Activated CD4-positive, CD25-positive, alpha-beta regulatory T cell (primary cell): ENCODE measurements at places on chromosomes 1 and 21.

GRCh38 chr1:220338759-220339158 lies 66.5 kb upstream of the RAB3GAP2 start:
- no peak for DNase-seq

DNA sequence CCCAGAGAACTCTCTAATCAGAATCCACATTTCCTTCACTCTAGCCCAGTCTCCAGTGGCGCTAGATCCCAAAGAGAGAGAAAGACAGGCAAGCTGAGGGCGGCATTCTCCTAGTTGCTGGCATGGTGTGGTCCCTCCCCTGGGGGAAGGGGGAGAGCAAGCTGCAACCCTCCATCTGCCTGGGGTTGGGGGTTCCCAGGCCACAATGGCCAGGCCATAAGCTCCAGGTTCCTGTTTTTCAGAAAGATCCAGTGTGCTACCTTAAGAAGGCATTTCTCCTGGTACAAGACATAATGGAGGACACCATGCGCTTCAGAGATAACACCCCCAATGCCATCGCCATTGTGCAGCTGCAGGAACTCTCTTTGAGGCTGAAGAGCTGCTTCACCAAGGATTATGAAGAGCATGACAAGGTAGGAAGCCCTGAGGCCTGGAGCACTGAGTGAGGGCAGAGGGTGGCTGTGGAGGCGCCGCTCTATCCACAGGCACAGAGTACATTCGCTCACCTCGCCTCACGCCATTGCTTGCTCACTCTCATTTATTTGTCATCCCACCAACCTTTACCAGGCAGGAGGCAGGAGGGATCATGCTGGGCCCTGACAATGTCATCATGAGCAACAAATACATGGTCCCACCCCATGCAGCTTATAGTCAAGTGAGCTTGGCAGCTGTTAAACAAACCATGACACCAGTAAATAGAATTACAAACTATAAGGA lies 6.6 kb downstream of the CSF1 start:
- DNase-seq = no peak

GRCh38 chr1:80989455-80989854 lies 811.3 kb upstream of the ADGRL2 start:
- no peak for DNase-seq

DNA sequence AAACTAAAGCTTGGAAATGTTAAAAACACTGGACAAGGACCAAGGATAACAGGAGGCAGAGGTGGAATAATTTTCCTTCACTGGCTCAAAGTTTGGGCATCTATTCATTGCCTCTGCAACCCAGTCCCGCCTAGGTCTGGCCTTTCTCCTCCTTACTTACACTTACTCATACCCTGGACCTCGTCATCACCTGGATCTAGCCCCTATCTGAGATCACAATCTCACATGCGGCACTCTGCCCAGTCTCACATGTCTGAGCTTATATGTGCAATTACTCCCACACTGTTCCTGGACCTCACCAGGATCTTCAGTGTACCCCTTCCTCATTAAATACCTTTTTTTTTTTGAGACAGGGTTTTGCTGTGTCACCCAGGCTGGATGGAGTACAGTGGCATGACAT lies 37.6 kb downstream of the NVL start:
- no peak for DNase-seq

GRCh38 chr21:29144736-29145353 lies 14.4 kb downstream of the MAP3K7CL start:
- DNase-seq = no peak

DNA sequence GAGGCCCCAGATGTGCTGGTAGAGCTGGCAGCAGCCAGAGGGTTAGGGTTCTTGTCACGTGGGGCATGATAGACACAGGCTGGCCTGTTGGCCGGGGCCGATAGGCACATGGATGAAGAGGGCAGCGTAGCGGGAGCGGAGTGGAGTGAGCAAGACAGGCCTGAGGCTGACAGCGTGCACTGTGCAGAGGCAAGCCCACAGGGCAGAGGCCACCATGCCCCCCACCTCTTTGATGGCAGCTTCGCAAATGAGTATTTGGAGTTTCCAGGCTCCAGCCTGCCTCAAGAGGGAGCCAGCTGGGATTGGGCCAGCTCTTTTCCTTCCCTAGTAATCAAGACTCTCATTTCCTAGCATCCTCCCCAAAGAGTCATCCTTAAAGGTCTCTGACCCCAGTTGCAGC lies 43.5 kb downstream of the TMCC2 start:
- DNase-seq = no peak

GRCh38 chr1:145857170-145857569 lies 1.7 kb downstream of the PIAS3 start:
- DNase-seq = no peak

DNA sequence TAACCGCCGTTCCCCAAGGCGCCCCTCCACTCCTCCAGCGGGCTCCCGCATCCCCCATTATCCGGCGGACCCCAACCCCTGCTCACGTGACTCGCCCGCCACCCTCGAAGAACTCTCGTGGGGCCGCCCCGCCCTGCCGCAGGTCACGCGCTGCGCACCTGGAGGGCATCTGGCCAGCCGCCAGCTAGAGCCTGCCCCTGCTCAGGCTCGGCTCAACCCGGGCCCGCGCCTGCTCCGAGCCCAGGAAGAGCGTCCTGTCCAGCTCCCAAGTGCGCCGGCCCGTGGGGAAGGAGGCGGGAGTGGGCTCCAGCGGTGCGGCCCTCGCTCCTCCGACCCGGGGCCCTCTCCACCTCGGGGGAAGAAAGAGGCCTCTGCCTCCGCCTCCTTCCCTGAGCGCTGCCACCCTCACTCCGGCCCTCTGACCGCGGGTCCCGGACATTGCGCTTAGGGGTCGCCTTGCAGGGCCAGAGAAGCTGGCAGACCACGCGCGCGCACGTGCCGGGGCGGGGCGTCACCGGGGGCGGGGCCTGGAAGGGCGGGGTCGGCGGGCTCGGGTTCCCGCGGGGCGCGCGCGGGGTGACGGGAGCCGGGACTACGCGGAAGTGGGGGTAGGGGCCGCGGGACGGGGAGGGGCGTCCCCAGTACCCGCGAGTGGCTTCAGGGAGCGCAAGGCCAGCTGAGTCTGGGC lies 28.4 kb downstream of the HMGN2 start:
- peak; percentile 84 for DNase-seq

DNA sequence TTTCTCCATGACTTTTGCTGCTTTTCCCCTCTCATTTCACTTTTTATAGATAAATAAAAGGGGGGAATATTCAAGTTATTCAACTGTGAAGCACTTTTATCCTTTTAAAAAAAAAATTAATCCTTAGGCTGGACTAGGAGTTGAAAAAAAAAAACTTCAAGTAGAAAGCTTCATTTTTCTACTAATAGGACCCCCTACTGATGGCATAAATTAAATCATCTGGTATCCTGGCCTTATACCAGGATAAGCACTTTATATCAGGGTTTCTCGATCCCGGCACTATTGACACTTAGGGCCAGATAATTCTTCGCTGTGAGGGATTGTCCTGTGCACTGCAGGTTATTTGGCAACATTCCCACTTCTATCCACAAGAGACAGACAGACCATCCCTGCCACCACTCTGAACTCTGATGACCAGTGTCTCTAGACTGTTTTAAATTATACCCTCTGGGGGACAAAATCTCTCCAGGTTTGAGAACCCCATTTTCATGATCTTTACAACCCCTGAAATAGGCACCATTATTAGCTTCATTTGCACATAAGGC lies 17.6 kb downstream of the USP33 start:
- DNase-seq = no peak

GRCh38 chr1:205943245-205943644 lies at the start of gene SLC26A9:
SLC26A9 (minus strand) TSS chr1:205943456; CDS start chr1:205935820, 7,636 bp downstream.
- DNase-seq = no peak

DNA sequence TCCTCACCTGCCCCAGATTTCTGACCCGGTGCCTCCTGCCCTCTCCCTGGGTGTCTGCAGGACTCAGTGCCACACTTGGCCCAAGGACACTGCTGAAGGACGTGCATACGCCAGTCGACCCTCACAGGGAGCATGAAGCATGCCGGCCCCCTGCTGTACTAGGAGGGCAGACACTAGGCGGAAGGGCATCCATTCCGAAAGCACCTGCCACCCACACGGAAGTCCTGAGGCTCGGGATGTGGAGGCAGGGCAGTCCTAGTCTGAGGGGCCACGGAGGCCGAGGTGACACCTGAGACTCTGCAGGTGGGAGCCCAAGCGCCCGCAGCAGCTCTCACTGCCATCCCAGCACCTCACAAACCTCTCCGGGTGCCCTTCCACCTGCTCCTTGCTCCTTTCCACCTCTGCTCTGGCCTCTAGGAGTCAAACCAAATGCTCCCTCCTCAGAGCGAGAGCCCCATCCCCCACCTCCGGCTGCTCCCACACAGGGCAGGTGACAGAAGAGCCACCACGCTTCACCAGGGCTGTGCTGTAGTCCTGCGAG lies 2.4 kb downstream of the NPHP4 start:
- no peak for DNase-seq

DNA sequence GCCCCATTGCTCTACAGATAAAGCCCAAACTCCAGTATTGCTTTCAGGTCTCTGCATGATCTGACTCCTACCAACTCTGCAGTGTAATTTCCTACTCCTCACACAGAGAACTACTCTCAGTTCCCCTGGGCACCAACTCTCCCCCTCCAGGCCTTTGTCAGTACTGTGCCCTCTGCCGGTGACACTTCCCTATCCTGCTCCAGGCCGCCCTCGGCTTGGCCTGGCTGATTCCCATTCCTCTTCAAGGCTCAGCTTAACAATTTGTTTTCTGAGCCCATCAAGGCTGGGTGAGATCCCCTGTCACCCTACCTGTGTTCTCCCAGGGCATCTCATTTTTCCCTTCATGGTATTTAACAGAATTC lies 2.6 kb downstream of the SLAMF8 start:
- DNase-seq = no peak

GRCh38 chr21:22355949-22356348 lies 1357.7 kb downstream of the NCAM2 start:
- no peak for DNase-seq

GRCh38 chr1:228018961-228019721 lies 12.3 kb downstream of the WNT3A start:
- no peak for DNase-seq

GRCh38 chr1:66271904-66272254 lies 262.1 kb upstream of the SGIP1 start:
- no peak for DNase-seq

GRCh38 chr1:188895611-188896010 lies 1582.1 kb downstream of the BRINP3 start:
- DNase-seq = no peak

DNA sequence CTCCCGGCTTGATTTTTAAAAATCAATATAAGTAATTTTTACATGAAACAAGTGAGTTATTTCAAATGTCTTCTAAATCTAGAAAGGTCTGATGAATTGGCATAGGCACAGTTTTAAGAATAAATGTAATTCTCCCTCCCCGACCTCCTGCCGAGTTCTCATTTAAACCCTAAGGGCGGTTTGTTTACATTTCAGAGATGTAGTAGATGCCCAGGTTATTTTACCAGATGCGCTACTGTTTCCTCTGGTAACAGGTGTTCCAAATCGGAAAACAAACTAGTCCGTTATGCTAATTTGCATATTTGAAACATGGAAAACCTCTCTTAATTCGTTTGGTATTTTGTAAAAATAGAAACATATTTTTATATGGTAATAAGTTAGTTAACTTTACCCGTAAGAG lies 53.8 kb upstream of the CFAP126 start:
- no peak for DNase-seq

GRCh38 chr1:199590708-199591107 lies 436.8 kb upstream of the NR5A2 start:
- DNase-seq = no peak

DNA sequence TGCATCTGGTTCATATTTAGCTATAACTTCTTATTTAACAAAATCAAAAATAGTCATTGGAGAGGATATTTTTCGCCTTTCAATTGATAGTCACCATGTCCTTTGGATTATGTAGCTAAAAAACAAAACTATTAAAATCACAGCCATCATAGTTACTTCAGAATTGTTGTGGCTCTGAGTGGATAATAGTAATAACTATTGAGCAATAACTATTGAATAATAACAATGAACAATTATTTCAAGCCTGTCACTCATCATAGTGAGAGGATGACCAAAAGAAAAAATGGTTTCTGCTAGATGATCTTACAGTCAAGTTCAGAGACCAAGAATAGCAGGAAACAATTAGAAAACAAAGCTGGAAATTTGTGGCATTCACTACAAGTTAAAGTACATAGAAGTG lies 38.4 kb upstream of the AGL start:
- no peak for DNase-seq
